ENCODE measurements at places on chromosomes 1 and 21. TPM values are rescaled to one million over a fixed set of nuclear protein-coding genes. Genes with fewer than 3 reads are reported as not detected.

DNA sequence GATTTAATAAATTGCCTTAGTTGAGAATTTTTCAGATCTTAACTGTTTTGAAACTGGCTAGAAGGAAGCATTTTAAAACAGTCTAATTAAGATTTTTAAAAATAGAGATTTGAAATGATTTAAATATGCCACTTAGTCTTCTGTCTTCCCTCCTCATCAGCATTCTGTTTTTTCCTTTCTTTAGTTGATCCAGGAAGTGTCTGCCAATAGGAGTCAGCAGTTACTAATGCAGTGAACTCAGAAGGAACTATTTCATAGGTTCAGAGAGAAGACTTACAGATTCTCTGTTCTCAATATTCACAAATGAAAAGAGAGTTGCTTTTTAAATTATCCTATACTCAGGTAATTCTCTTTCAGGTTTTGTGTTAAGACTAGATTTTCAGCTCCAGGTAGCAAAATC lies 84.5 kb downstream of the RPS6KC1 start:
- no peak overlapping the region for H3K27ac ChIP-seq
- H3K4me3 ChIP-seq: no peak overlapping the region

- H3K27me3 ChIP-seq: no peaks in the 10 kb centered on the region
- no peak overlapping the region for H3K4me3 ChIP-seq
- no peak for DNase-seq
- 0 out of 2 replicates have a peak, but pooled peaks cover 2% of the 10 kb centered on the region for H3K36me3 ChIP-seq
- H3K4me1 ChIP-seq: no peaks in the 10 kb centered on the region
- H3K27ac ChIP-seq: no peak overlapping the region
Measured at GRCh38 chr1:27884006-27884954, 11.9 kb downstream of the THEMIS2 start.

DNA sequence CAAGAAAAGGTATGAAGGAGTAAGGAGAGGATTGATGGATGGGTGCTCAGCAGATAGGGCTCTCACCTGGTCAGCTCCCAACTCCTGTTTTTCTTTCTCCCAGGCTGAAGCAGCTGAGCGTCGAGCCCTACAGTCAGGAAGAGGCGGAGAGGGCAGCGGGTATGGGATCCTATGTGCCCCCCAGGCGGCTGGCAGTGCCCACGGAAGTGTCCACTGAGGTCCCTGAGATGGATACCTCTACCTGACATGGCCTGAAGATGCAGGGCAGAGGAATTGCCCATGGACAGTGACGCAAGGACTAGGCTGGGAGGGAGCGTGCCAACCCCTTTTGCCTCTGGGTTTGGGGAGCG lies 739 bp downstream of the ZNF593 start:
- H3K4me3 ChIP-seq: peak overlapping the region; percentile 82
- peaks cover 19% of the 10 kb centered on the region for H3K36me3 ChIP-seq
- no peak for DNase-seq

GRCh38 chr1:20308569-20308968 lies 17.9 kb downstream of the VWA5B1 start:
- H3K27ac ChIP-seq: no peak overlapping the region
- no peak overlapping the region for H3K4me3 ChIP-seq
- H3K4me1 ChIP-seq: no peaks in the 10 kb centered on the region
- H3K27me3 ChIP-seq: no peaks in the 10 kb centered on the region
- DNase-seq: no peak

GRCh38 chr1:171256940-171257606 lies 8.8 kb downstream of the FMO1 start:
- H3K36me3 ChIP-seq: no peaks in the 10 kb centered on the region
- no peak overlapping the region for H3K27ac ChIP-seq
- no peak overlapping the region for H3K4me3 ChIP-seq
- H3K4me1 ChIP-seq: no peaks in the 10 kb centered on the region

DNA sequence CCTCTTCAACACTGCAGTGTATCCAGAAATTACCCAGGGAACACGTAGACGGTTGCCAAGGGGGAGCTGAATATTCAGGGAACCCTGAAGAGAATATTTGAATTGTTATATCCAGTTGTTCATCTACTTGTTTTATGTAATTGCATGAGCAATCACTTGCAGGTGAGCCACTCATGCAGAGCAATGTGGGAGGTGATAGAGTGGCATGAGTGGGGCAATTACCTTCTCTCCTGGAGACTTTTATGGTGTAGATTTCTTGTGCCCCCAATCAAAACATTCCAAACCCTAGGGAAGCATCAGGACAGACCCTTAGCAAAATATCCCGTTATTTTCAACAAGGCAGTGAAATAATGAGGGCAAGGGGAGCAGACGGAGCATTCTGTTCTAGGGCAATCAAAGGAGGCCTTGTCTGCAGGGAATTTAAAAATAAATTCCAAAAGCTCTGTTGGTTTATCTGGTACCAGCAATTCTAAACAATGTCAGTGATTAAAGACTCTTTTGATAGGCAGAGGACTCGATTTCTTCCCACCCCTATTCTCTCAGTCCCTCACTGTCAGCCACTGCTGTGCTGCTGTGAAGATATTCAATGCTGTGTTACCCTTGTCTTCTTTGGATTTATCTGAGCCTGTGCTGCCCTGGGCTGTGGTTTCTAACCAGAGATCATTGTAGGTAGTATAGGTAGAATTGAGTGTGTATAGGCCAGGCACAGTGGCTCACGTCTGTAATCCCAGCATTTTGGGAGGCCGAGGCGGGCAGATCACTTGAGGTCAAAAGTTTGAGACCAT lies 180.2 kb upstream of the MAP1LC3C start:
- DNase-seq: no peak
- H3K4me1 ChIP-seq: no peaks in the 10 kb centered on the region
- H3K4me3 ChIP-seq: no peak overlapping the region
- no peaks in the 10 kb centered on the region for H3K36me3 ChIP-seq
- no peaks in the 10 kb centered on the region for H3K27me3 ChIP-seq

DNA sequence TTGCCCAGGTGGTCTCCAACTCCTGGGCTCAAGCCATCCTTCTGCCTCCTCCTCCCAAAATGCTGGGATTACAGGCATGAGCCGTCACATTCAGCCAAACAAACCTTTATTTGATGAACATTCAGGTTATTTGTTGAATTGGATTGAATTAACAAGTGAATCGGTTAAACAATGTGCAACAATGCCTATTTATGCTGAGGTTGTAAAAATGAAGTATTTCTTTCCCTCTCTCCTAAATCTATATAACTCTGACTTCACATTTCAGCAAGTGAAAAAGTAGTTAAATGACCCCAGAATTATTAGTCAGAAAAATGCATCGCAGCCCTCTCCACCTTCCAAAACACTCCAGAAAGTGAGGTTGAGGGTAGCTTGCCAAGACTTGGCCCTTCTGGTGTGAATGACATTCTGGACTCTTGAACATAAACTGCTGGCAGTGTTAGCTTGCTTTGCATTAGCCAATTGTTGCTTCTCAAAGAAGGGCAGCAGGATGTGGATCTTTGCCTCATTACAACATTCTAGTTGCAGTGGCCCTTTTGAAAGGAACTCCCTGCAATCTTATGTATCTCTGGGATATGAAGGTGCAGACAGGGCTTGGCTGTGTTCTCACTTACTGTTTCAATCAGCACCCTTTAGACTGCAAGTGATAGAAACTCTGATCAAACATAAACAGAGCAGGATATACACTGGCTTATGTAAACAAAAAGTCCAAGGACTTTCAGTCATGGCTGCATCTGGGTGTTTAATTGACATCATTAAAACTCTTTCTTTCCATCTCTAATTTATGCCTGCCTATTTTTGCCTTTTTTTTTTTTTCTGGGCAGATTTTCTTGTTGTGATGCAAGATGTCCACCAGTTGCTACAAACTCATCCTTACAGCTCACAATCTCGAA lies 22.4 kb downstream of the EDN2 start:
- H3K27ac ChIP-seq: no peak overlapping the region
- H3K4me3 ChIP-seq: no peak overlapping the region
- DNase-seq: no peak
- peaks cover 19% of the 10 kb centered on the region for H3K4me1 ChIP-seq
- H3K36me3 ChIP-seq: peaks cover 29% of the 10 kb centered on the region

DNA sequence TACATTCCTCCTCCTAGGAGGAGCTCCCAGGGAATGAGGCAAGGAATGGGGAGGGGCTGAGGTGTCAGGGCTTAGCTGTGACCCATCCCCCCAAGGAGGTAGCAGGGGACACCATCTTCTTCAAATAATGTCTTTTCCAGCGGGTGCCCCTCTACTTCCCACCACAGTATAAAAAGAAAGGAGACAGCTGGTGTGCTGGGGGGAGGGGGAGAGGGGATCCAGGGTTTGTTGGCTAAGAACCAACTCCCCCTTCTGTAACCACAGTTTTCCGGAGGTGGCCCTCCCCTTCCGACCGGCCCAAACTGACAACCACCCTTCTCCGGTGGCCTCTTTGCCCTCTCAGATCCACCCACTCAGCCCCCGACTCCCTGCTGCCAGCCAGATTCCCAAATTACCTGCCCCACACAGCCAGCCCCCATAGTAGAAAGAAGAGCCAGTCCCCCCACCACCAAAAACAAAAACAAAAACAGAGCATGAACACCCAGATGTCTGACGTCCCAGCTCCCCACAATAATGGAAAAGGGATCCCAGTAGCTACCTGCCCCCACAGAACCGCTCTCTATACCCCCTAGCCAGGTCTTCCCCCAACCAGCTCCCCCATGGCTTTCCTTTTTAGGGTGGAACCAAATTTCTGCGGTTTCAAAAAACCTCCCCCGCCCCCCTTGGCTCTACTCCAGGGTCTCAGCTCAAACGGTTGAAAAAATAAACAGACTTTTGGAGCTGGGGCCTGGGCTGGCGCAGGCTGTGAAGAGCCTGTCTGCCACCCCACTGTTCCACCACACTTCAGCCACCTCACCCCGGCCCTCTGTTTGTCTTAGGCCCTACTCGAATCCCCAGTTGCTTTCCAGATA lies 2.1 kb downstream of the ARHGEF2 start:
- H3K27ac ChIP-seq: peak overlapping the region; percentile 67
- no peaks in the 10 kb centered on the region for H3K27me3 ChIP-seq
- peaks cover 37% of the 10 kb centered on the region for H3K36me3 ChIP-seq
- H3K4me1 ChIP-seq: peaks cover 63% of the 10 kb centered on the region

C4BPB gene
- total RNA-seq: 0.28 TPM

DNA sequence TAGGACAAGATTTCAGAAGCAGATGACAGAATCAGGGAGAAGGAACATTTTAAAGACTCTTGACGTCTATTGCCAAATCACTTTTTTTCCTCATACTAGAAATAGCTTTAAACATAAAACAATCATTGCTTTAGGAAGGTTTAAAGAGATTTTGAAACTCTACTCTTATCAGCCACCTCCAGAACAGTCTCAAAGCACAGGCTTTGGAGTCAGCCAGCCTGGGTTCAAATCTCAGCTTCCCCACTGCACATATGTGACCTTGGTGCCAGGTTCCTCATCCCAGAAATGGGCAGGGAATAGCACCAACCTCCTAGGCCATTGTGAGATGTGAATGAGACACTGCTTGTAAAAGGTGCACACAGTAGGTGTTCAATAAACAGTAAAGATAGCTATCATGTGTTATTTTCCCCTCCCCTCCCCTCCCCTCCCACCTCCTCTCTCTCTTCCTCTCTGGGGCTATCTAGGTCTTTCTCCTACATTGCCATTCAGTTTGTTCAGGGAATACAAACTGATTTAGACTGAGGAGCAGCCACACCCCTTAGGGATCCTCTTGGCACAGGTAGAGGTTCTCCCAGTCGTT lies 20.6 kb downstream of the SPOCD1 start:
- H3K27ac ChIP-seq: no peak overlapping the region
- no peaks in the 10 kb centered on the region for H3K27me3 ChIP-seq
- no peak overlapping the region for H3K4me3 ChIP-seq
- H3K4me1 ChIP-seq: peaks cover 40% of the 10 kb centered on the region
- peak; percentile 5 for DNase-seq
- H3K36me3 ChIP-seq: peaks cover 50% of the 10 kb centered on the region

HTR6 gene
- not detected for total RNA-seq

URB1 gene
- total RNA-seq: 14.0 TPM

DIO1 gene
- not detected for total RNA-seq

DNA sequence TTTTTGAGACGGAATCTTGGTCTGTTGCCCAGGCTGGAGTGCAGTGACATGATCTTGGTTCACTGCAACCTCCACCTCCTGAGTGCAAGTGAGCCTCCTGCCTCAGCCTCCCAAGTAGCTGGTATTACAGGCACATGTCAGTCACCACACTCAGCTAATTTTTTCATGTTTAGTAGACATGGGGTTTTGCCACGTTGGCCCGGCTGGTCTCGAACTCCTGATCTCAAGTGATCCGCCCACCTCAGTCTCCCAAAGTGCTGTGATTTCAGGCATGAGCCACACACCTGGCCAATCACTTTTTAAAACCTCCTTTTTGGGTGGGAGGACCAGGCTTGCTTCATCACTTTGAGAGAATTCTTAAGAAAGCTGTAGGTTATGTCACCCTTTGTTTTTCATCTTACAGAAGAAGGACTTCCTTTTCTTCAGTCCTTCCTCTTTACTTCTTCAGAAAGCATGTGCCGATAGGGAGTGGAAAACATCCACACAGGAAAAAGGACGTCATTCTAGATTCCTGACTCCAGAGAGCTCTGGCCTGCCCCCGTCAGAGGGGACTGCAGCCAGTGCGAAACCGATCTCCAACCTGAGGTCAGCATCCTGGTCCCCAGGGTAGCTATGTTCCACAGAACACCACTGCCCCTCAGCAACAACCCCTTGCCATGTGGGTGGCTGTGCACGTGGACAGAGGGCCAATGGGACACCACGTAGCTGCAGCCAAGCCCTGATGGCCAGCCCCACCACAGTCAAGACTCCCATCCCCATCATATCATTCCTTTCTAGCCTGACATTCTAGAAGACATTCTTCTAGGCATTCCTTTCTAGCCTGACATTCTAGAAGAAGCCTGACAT lies 21.9 kb downstream of the NCF2 start:
- DNase-seq: no peak
- no peaks in the 10 kb centered on the region for H3K36me3 ChIP-seq
- 0 out of 2 replicates have a peak, but pooled peaks cover 8% of the 10 kb centered on the region for H3K4me1 ChIP-seq
- no peaks in the 10 kb centered on the region for H3K27me3 ChIP-seq

DAB1 gene
- total RNA-seq: not detected

DNA sequence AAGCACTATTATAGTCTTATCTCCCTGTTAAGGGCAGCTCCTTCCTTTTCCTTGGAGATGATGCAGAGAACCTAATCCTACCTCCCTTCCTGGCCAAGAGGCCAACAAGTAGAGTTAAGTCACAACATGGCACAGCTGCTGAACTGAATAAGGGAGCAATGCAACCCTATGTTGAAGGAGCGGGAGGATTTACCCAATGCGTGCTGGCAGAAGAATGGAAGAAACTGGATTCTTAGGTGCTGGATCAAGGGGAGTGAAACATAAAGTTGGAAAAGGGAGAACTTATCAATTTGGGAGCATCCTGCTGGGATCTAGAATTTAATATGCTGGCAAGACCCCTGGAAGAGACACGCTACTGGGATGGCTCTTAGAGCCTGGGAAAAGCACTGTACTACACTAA lies 12.0 kb upstream of the HUNK start:
- 0 out of 2 replicates have a peak, but pooled peaks cover 2% of the 10 kb centered on the region for H3K27me3 ChIP-seq
- no peak overlapping the region for H3K27ac ChIP-seq
- no peak overlapping the region for H3K4me3 ChIP-seq
- DNase-seq: no peak
- no peaks in the 10 kb centered on the region for H3K4me1 ChIP-seq

GRCh38 chr1:212771341-212771740 lies 20.2 kb downstream of the NSL1 start:
- no peaks in the 10 kb centered on the region for H3K27me3 ChIP-seq
- DNase-seq: no peak

RNF186 gene
- total RNA-seq: not detected

- DNase-seq: no peak
- H3K4me3 ChIP-seq: no peak overlapping the region
- H3K4me1 ChIP-seq: no peaks in the 10 kb centered on the region
- H3K27me3 ChIP-seq: no peaks in the 10 kb centered on the region
- H3K36me3 ChIP-seq: peaks cover 55% of the 10 kb centered on the region
Measured at GRCh38 chr1:16289959-16290358, 53.0 kb upstream of the CPLANE2 start.

PTGFRN gene
- 25.2 TPM for total RNA-seq

- no peaks in the 10 kb centered on the region for H3K4me1 ChIP-seq
- H3K4me3 ChIP-seq: no peak overlapping the region
- no peaks in the 10 kb centered on the region for H3K36me3 ChIP-seq
- H3K27ac ChIP-seq: no peak overlapping the region
- no peak for DNase-seq
- H3K27me3 ChIP-seq: peaks cover 10% of the 10 kb centered on the region
Measured at GRCh38 chr1:153238527-153238926, 21.0 kb upstream of the LORICRIN start.
